NCI-H1092 (cell line): ENCODE measurements at places on chromosomes 7 and 10.
A peak's percentile ranks its signal among the peaks of the same experiment; 100 is the strongest.

DNA sequence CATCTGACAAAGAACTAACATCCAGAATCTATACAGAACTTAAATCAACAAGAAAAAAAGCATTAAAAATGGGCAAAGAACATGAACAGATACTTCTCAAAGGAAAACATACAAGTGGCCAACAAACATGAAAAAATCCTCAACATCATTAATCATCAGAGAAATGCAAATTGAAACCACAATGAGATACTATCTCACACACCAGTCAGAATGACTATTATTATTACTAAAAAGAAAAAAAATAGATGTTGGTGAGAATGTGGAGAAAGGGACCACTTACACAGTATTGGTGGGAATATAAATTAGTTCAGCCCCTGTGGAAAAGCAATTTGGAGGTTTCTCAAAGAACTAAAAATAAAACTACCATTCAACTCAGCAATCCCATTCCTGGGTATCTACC is 89.1 kb upstream of the ADO start:
- DNase-seq = no peak

GRCh38 chr10:49621561-49621960 is 7.7 kb downstream of the CHAT start:
- DNase-seq = no peak

GRCh38 chr7:43568529-43568928 is 14.4 kb upstream of the STK17A start:
- no peak for DNase-seq

DNA sequence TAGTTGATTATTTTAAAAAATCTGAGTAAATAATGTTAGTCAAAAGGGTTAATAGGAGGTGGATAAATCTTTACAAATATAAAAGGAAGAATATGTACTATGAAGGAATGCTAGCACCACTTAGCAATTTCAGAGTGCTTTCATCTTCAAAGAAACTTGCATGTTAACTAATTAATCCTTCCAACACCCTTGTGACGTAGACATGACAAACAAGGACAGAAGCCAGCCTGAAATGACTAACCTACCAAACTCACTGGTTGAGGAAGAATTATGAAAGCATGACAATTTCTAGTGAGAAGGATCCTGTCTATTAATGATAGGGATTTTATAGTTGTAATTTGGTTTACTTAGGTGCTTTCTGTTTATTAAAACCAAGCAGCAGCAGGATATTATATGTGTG is 468.0 kb upstream of the FZD8 start:
- DNase-seq = no peak

DNA sequence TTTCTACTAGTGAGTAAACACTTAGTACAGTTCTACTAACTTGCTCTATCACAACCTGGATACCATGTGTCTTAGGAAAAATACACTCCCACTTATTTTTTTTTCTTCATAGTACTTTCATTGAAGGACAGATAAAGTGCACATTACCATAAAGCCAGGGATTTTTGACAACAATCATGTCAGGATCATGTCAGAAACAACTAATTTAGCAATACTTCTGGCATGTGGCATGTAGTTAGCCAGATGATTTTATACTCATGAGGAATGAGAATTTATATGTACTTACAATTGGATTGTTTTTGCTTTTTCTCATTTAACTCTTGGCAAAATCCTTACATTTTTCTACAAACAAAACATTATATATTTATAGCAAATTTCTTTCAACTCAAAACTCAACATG is 630.7 kb upstream of the GRM3 start:
- no peak for DNase-seq

- no peak for DNase-seq
Observed at GRCh38 chr7:28533731-28534531, 121.6 kb downstream of the CREB5 start.

- peak; percentile 21 for DNase-seq
Observed at GRCh38 chr7:38222481-38223096, 44.5 kb downstream of the STARD3NL start.

- no peak for DNase-seq
Observed at GRCh38 chr7:87810130-87810529, 66.0 kb downstream of the SLC25A40 start.

DNA sequence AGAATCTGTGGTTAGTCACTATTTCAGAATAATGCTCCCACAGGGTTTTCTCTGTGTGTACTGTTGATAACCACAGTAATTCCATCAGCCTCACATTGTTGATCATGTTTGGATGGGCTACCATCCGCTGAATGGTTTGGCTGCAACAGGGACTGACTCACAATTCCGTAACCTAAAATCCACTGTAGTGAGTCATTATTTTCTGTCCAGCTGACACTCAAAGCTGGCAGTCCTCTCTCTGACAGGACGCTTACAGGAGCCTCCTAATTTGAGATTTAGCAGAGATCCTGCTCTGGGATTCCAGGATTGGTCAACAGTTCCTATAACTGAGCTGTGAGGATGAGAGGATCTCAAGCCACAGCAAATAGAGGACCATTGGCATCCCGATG is 32.7 kb downstream of the VWA2 start:
- no peak for DNase-seq

- no peak for DNase-seq
Observed at GRCh38 chr7:101218236-101219125, 516 bp downstream of the ZNHIT1 start.

- no peak for DNase-seq
Observed at GRCh38 chr7:27433581-27433980, 191.0 kb downstream of the EVX1 start.

DNA sequence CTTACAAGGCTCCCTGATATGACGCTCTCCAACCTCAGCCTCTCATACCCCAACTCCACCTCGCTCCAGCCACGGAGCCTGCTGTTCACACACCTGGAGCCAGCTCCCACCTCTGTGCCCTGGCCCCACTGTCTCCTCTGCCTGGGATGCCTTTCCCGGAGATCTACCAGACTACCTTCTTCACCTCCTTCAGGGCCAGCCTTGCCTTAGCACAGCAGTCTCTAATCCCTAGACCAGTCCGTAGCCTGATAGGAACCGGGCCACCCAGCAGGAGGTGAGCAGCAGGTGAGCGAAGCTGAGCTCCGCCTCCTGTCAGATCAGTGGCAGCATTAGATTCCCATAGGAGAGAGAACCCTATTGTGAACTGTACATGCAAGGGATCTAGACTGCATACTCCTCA is 23.2 kb upstream of the SMURF1 start:
- DNase-seq = no peak

- no peak for DNase-seq
Observed at GRCh38 chr7:16484453-16485158, 19.1 kb upstream of the SOSTDC1 start.

GRCh38 chr7:1325646-1326510 is 93.2 kb downstream of the UNCX start:
- no peak for DNase-seq

- no peak for DNase-seq
Observed at GRCh38 chr7:115435178-115435577, 513.3 kb downstream of the MDFIC start.

GRCh38 chr7:135215698-135216097 is 4.4 kb upstream of the WDR91 start:
- no peak for DNase-seq

- DNase-seq = no peak
Observed at GRCh38 chr7:116315293-116315692, 105.0 kb downstream of the TES start.

DNA sequence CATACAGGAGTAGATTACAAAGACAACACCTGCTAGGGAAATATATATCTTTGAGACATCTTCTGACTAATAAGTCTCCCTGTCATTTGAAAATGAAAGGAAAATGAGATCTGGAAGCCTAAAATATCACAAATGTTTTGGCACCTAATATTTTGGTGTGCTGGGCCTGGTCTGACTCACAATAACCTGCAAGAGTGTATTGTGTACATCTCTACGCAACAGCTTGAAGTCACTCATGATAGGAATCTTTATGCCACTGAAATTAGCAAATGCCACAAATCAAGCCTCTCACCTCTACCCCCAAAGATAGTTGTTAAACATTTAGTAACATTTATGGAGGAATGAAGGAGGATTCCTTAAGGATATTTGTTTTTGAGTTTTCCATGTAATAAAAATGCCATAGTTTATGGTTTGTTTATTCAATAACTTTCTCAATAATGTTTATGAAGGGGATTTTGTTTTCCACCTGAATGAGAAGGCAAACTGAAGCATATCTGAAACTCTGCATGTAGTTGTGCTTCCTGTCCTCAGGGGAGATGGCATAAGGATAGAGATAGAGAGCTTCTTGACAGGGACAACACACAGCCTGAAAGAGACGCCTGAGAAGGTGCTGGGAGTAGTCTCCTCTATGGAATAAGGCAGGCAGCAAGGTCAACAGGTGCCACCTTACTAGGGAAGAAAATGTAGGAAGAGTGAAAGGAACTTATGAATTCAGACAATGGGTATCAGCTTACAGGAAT is 197.4 kb downstream of the AHR start:
- no peak for DNase-seq

DNA sequence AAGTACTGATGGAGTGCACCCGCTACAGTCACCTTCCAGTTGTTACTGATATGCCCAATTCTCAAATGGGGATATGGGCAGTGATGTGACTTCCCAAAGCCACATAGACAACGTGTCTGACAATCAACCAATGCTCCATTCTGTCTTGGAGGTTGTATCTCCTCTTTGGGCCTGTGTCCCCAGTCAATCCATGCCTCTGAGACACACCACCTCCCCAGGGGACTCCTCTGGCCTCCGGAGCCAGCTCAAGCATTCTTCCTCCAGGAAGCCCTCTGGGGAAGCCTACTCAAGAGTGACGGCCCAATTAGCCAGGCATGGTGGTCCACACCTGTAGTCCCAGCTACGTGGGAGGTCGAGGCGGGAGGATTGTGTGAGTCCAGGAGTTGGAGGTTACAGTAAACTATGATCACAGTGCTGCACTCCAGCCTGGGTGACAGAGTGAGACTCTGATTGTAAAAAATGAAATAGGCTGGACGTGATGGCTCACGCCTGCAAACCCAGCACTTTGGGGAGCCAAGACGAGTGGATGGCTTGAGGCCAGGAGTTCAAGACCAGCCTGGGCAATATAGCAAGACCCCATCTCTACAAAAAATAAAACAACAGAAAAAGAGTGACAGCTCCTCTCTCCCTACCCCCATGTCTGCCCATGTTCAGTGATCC is 99.5 kb upstream of the TNRC18 start:
- DNase-seq = no peak

GRCh38 chr7:116231949-116232348 is 21.6 kb downstream of the TES start:
- no peak for DNase-seq

DNA sequence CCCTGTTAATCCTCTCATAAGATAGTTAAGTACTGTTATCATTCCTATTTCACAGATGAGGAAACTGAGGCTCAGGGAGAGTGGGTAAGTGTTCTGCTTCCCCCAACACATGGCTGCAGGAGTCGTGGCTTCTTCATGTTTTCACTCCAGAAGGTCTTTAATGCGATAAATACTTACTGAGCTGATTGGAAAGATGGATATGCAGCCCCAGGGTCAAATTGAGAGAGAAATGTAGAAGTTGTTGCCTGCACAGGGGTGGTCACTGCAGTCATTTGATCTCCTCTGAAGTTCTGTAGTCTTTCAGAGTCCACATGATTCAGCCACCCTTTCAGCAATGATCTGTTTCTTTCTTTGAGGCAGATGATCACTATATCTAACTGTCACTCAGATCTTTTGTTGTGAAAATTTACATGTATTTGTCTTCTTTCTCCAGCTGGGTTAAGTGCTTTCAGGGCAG is 29.3 kb downstream of the CRCP start:
- DNase-seq = no peak

GRCh38 chr7:93160410-93160809 is 12.2 kb upstream of the SAMD9L start:
- DNase-seq = no peak

DNA sequence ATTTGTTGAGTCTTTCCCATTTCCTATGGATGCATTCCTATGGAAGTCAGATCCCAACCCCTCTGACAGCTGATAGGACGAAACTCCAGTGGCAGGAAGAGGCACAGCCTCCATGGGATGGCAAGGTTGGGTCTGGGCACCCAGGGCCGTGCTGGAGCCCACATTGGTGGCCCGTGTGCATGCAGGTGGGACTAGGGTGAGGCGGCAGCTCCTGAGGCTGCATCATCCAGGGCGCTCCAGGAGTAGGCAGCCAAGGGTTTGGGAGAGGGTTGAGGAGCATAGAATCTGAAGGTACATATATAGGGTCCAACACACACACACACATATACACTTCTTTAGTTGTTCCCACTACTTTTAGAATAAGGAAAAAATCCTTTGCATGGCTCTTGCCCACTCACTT is 81.4 kb upstream of the BMPER start:
- no peak for DNase-seq

DNA sequence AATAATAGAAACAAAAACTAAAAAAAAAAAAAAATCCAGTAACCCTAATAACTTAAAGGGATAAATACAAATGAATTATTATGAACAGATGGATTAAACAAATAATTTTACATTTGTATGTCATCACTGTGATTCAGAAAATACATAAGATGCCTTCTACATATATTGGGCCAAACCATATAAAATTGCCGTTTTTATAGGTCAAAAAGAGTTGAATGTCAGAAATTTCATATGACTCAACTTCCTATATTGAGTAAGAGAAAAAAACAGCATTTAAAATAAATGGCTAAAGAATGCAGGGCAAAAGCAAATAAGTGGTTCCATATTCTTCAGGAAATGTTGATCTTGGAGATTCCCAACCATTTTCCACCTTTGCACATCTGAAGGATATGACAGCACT is 9.4 kb downstream of the SLC35B4 start:
- no peak for DNase-seq

DNA sequence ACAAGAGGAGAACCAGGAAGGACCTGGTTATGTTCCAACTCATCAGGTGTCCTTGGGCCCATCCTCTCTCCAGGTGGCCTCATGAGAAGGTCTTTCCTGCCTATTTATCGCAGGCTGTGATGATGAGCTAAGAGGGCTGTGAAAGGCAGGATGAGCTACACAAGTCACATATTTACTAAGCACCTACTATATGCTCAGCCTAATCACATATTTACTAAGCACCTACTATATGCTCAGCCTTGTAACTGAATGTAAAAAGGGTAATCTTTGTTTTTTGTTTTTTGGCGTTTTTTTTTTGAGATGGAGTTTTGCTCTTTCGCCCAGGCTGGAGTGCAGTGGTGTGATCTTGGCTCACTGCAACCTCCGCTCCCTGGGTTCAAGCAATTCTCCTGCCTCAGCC is 44.2 kb upstream of the NPFFR1 start:
- no peak for DNase-seq
